ENCODE measurements at places on chromosomes 1 and 21.

GRCh38 chr1:1761504-1762376, 16.5 kb downstream of the NADK start:
- no peak for DNase-seq

DNA sequence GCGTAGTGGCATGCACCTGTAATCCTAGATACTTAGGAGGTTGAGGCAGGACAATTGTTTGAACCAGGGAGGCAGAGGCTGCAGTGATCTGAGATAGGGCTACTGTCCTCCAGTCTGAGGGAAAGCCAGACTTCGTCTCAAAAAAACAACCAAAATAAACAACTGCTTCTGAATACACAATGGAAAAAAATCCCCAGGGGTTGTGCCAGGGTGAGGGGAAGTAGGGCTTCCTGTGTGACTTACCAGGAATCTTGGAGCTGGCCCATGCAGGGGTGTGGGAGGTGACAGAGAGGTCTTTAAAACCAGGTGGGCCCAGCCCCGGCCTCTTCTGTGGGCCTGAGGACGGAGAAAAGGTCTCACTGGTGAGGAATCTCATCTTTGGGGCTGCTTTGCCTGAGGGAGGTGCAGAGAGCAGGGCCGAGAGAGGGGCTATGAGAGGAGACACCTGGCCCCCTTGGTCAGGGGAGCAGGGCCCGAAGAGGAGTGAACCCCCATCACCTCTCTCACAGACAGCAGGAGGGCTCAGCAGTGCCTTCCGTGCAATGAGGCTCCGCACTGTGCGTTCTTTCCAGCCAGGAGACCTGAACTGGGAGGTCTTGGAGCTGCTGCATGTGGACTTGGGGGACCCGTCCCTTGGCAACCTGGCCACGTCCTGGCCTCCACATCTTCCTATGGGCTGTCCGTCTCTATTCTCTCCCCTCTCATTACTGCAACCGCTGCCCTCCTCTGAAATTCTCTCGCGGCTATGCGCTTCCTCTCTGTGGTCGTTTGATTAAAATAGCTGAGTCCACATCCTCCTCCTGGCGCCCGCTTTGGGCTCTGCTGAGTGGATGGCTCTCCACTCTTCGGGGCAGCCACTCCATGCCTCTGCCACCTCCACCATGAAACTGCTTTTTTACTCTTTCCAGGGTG, 10.7 kb downstream of the PLA2G5 start:
- DNase-seq: peak; percentile 63

DNA sequence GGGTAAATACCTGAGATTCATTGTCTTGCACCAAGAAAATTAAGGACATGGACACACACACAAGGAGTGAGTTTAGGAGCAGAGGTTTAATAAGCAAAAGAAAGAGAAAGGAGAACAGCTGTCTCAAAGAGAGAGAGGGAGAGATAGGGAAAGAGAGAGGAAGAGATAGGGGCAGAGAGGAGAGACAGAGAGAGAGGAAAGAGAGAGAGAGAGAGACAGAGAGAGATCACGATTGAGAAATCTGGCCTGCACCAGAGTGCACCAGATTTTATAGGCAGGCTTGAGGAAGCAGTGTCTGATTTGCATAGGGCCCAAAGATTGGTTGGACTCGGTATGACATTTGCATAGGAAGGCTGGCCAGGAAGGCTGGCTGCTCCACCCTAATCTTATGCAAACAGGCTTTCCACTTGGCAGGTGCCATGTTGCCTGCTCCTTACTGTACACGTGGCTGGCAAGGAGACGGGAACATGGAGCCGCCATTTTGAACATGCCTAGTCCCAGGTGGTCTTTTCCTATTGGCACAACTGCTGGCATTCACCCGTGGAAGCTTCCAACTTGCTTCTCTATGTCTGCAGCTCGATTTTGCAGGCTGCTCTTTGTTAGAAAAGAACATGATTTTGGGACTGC, 419.9 kb downstream of the ZP4 start:
- DNase-seq: peak; percentile 27

- DNase-seq: no peak
Observed at GRCh38 chr1:87760155-87760554, 431.5 kb downstream of the LMO4 start.

DNA sequence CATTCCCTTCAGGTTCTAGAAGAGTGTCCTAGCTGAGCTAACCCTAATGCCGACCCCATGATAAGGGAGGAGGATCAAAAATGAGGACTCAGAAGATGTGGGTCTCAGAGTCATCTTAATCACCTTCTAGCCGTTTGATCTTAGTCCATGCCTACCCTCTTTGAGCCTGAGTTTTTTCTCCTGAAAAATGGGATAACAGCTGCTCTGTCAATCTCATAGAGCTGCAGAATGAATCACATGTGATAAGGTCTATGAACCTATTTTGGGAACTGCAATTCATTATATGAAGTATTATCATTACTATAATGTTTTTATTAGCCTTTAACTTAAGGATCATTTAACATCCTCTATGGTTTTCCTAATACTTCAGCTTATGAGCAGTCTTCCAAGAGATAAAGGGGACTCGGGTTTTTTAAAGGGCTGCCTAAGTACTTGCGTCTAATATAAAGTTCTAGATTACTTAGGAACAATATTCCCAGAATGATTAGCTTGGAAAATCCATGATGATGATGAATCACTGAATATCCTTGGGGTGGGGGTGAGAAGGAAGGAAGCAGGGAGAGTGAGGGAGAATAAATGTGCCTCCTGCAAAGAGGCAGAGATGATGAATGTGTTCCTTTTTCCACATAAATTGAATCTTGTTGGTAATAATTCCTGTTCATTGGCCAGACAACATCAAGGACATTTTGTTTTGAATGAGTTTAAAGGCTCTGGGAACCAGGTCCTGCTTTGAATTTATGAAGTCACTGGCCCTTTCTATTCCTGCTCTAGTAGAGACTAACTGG, 66.8 kb downstream of the COLGALT2 start:
- no peak for DNase-seq

- no peak for DNase-seq
Observed at GRCh38 chr1:202250982-202251381, 57.4 kb downstream of the LGR6 start.

GRCh38 chr1:205262731-205263171, 35.0 kb downstream of the TMCC2 start:
- DNase-seq: no peak

DNA sequence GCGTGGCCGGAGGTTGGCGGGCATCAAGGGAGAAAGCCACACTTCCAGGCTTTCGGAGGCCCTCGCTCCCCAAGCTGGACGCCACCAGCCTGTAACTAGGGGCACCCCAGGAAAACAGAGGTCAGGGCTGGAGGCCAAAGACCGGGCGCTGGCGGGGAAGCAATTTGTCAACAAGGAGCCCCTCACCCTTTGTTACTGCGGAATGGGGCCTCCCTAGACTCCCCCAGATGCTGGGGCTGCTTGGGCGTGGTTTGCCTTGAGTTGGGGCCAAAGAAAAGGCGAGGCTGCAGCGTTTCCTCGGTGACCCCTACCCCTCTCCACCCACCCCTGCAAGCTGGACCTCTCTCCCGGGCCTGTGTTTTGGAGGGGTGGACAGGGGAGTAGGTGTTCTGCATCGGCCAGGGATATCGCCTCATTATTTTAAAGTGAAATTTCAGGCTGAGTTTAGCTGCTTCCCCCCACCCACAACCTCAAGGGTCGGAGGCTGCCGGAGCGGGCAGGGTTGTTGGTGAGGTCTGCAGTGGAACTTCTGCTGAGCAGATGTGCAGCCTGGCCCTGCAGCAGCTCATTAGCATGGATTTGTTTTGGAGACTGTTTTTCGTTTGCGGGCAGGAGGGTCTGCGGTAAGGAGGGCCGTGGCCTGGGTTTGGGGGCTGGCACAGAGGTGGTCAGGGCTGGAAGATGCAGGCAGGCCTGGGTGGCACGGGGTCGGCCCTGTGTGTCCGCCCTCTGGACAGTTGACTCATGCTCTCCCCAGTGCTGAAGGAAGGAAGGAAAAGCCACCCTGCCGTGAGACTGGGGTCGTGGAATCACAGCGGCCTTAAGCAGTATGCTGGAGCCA, 1.5 kb downstream of the NBL1 start:
- DNase-seq: no peak

DNA sequence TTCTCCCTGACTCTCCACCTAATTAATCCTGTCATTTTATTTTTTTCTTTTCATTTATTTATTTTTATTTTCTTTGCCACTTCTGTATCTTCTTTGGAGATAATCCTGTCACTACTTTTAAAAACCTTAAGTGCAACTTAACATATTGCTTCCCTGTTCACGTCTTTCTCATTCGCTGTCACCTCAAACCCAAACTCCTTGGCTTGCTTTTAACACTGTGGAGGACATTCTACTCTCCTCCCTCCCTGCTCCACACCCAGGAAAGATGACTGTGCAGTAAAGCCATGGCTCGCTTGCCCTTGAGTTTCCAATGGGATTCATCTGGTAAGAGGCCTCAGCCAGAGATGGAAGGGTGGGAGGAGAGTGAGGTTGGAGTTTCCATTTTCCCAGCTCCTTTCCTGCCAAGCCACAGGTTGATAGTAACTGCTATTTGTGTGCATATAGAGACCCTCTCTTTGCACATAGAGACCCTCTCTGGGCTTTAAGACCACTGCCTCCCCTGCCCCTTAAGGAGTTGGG, 6.4 kb upstream of the BRWD1 start:
- DNase-seq: no peak

- DNase-seq: peak; percentile 62
Observed at GRCh38 chr1:118960026-118960561, 28.0 kb downstream of the TBX15 start.

GRCh38 chr1:64062941-64063581, 140.4 kb upstream of the UBE2U start:
- DNase-seq: no peak

DNA sequence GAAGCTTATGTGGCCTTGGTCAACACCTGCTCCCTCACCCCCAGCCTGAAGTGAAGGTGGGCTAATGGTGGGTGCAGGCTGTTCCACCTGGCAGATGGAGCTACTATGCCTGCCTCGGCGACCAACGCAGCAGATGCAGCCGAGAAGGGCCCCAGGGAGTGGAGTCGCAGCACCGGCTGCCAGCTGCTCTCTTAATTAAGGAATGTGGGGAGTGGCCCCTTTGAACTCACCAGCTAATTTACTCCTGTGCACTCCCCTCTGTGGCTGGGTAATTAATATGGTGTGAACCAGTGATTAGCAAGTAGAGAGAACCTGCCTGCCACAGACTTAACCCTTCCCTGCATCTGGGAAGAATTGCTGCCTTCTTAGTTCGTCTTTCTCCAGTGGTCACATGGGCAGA, 3.3 kb upstream of the SLAMF8 start:
- DNase-seq: no peak

GRCh38 chr1:55155522-55155921, 59.6 kb downstream of the USP24 start:
- DNase-seq: no peak

DNA sequence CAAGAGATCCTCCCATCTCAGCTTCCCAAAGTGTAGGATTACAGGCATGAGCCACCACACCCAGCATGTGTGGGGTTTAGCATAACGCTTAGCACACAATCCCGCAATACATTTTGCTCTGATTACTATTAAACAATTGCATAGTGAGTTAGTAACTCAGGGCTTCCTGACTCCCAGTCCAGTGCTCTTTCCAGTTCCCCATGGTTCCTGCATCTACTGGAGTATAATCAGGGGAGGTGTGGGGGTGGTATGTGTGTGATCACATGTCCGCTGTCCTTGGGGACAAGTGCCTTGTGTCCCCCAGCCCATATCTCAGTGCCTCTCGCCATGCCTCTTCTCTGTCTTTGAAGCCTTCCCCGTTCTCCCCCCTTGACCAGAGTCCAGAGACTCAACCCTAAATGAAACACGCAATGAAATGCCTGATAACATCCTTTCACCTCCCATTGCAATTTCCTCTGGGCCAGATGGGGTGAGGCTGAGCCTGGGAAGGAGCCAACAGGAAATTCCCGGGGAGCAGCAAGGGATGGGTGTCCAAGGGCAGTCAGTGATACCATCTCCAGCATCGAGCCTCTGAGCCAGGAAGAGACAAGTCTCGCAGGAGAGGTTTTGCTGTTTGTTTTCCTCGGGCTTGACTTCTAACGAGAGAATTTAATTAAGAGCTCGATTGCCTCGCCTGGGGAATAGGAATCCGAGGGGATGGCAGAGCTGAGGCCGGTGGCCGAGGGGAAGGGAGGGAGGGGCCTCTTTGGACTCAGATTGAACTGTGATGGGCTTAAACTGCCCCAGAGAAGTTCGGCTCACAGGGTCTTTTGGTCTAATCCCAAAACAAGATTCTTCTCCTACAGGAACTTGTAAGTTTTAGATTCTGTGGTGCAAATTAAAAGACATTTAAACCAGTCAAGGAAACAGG, 7.7 kb upstream of the HTR1D start:
- DNase-seq: no peak

GRCh38 chr1:186819126-186819525, 9.6 kb upstream of the PLA2G4A start:
- DNase-seq: no peak

DNA sequence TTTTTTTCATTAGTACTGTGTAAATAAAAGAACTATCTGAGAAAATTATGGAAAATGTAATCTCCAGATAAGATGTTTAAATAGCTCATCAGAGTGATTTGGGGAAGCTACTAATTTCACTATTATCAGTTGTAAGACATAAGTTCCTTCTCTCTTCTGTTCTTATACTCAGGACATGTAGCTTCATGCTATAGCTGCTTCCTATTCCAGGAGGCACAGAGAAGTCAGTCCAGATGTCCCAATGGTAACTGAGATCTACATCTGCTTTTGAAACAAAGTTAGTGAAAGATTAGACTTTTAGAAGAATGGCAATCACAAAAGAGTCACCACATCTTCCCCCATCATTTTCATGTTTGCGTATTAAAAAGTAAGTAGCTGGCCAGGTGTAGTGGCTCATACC, 5.6 kb downstream of the MAP3K21 start:
- DNase-seq: no peak

GRCh38 chr1:106717591-106717990, 338.9 kb upstream of the PRMT6 start:
- DNase-seq: no peak

DNA sequence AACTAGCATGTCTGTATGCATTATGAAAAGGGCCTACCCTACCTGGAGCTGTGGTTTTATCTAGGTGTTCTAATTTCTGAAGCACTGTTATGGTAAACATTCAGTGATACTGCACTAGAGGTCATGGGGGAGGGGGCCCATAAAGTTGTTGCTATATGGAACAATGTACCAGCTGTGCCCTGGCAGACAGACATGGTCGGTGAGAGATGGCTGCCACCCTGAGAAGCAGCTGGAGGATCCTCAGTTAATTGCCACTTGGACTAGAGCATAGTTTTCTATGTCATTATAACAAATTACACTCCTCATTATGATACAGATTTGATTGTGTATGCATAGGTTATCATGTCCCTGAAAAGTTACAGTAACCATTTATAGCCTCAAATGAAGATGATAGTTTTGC, 45.4 kb downstream of the ILDR2 start:
- no peak for DNase-seq

- DNase-seq: no peak
Observed at GRCh38 chr1:90724926-90725656, 8.0 kb upstream of the BARHL2 start.

- DNase-seq: no peak
Observed at GRCh38 chr1:108089477-108089876, 110.7 kb downstream of the SLC25A24 start.

All from left hindlimb (tissue), 1 donor.